ENCODE measurements at places on chromosomes 6 and 20.

DNA sequence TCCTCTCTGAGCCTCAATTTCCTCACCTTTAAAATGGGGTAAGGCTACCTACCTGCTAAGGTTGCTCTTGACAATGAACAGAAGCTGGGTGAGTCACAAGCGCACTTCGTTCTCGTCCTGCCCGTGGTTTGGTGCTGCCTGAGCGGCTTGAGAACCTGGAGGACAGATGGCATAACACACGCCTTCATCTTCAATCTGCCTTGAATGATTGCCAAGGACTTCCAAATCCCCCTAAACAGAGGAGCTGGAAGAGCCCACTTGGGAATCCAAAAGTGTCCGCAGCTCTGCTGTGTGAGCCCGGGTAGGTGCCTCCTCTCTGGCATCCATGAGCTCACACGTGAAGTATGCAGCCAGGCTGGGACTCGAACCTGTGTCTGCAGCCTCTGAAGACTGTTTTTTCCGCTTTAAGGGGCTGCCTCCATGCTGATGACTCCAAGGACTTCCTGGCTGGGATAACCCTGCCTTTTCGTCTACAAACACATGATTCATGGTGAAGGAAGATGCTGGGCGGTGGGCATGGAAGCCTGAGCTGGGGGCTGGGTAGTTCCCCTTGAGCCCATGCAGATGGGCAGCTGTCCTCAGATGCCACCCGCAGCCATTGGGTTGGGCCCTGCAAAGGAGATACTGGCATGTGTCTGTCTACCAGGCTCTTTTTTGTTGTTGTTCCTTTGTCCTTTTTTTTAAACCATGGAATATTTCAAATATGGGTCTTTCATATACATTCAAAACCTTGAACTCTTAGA lies 25.3 kb upstream of the CSNK2A1 start:
- DNase-seq = no peak

DNA sequence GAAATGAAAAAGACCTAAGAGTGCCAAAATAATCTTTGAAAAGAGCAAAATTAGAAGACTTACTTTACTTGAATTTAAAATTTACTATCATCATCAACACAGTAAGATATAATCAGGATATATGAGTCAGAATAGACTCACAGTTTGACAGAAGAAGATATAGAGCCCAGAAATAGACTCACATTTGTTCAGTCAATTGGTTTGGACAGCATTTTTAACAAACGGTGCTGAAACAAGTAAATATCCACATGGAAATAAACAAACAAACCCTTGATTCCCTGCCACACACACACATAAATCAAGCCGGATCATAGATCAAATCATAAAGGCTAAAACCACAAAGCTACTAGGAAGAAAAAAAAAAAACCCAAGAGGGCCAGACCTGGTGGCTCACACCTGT lies 291.1 kb downstream of the ADGRG6 start:
- no peak for DNase-seq

- DNase-seq = no peak
These were observed 643 bp upstream of the SLC35D3 start for GRCh38 chr6:136921381-136921935.

DNA sequence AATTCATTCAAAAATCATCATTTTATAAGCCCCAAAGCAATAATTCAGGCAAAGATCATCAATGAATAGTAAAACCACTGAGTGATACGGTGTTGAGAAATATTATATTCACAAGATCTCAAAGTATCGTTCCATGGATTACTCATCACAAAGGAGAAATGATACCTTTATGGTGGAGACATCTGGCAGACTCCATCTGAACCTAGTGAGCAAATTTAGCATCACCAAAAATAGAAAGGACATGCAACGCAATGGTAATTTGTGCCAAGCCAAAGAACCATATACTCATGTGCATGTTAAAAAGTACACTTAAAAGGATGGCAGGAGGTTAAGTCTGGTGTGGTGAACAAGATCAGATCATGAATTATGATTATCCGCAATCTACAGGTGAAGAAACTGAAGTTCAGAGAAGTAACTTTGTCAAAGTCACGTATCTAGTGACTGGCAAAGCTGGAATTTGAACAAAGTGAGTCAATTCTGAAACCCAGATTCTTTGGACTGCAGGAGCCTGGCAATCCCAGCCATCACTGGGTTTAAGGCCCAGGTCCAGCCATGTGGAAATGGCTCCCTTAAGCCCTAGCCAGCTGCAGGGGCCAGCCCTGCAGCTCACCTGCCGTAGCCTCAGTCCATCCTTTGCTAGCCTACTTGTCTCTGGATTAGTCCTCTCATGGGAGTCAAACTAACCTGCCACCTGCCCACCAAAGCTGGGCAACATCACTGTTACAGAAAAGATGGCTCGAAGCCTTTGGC lies 68.3 kb downstream of the PDE10A start:
- no peak for DNase-seq

- DNase-seq = no peak
These were observed 151.2 kb downstream of the RFX6 start for GRCh38 chr6:117028256-117028655.

DNA sequence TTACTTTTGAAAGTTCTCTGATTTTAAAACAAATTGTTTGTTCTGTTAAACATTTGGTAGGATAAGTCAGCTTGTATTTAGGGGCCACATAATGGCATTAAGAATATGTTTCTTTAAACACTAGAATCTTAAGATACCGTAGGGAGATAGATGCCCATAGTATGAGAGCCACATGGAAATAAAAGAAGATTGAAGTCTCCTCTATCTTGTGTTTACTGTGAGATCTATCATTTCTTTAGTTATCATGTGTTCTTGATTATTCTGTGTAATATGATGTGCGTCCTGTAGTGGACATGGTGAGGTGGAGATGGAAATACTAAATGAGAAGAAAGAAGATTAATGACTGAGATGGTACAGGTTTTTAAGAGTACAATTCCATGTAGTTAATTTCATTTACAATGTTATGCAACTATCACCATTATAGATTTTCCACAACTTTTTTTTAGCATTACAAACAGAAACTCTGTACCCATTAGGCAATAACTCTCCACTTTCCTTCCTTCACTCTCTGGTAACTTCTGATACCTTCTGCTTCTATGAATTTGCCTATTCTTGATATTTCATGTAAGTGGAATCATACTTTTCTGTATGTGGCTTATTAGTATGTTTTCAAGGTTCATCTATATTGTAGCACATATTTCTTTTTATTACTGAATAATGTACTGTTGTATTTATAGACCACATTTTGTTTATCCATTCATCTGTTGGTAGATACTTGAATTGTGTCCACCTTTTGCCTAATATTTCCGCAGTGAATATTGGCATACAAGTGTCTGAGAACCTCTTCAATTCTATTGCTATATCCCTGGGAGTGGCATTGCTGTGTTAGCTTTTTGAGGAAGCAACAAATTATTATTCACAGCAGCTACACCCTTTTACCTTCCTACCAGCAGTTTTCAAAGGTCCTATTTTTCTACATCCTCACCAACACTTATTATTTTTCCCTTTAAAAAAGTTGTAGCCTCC lies 11.5 kb downstream of the RNF146 start:
- no peak for DNase-seq
